ENCODE measurements at places on chromosomes 5 and 9.

DNA sequence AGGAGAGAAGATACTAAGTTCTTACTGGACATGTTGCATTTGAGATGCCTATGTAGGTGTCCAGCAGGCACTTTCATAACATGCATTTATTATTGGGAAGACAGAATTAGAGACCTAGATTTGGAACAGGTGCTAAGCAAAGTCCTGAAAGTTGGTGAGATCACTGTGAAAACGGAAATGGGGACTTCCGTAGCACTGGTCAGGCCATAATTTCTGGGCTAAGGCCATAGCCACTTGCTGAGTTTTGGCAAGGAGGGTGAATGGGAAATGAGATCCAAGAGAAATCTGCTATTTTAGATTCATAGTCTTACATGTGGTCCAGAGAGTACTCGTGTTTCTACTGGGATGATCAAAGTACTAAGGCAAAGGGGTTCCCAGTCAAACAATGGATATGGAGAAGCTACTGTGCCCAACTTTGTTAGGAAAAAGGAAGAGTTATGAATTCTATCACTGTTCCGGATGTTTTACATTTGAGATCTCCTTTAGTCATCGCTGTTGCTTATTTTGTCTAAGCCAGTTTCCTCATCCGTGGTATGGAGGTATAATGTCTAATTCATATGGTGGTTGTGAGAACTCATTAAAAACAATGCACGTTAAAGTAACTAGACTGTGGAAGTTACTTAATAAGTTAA, 33.4 kb downstream of the TEK start:
- no peak for DNase-seq

- DNase-seq = no peak
Observed at GRCh38 chr9:1870915-1871314, 144.2 kb upstream of the SMARCA2 start.

DNA sequence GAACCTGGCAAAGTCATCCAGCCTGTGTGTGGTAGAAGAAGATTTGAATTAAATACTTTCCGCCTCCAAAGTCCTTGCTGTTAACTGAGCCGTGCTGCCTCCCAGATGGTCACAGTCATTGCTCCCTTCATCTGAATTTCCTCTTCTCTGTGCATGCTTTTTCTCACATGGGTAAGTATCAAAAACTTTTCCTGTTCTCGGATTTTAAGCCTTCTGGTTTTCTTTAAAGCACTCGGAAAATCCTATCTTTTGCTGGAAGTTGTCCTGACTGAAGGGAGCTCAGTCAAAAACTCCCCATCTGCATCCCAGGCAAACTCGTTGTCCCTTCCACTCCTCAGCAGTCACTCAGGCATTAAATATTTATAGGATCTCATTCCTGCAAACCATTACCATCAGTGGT, 290.0 kb upstream of the PIK3R1 start:
- no peak for DNase-seq

GRCh38 chr5:125505115-125505514, 758.7 kb upstream of the ZNF608 start:
- no peak for DNase-seq

- no peak for DNase-seq
Observed at GRCh38 chr5:172410160-172410559, 44.2 kb downstream of the SH3PXD2B start.

All from NCI-H82 (cell line).